ENCODE measurements at places on chromosomes 12 and 14. TPM values are rescaled to one million over a fixed set of nuclear protein-coding genes. Genes with fewer than 3 reads are reported as not detected.

DNA sequence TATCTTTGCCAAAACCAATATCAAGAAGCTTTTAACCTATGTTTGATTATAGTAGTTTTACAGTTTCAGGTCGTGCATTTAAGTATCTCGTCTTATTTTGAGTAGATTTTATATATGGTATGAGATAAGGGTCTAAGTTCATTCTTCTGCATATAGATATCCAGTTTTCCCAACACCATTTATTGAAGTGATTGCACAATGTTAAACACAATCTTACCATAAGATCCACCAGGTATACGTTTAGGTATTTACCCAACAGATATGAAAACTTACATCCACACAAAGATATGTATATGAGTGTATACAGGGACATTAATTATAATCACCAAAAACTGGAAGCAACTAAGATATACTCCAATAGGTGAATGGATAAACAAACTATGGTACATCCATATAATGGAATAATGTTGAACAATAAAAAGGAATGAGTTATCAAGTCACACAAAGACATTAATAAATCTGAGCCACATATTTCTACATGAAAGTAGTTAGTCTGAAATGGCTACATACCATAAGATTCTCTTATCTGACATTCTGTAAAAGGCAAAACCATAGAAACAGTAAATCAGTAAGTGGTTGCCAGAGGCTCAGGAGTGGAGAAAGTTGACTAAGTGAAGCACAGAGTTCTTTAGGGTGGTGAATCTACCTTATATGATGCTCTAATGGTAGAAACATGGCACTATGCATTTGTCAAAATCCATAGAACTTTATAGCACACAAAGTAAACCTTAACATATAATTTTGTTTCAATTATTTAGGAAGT, 222.6 kb downstream of the NUAK1 start:
- no peak for DNase-seq
- no peaks in the 10 kb centered on the region for H3K27me3 ChIP-seq
- H3K27ac ChIP-seq, result no peak overlapping the region

Gene KLRG1
- 2.1 TPM for total RNA-seq

DNA sequence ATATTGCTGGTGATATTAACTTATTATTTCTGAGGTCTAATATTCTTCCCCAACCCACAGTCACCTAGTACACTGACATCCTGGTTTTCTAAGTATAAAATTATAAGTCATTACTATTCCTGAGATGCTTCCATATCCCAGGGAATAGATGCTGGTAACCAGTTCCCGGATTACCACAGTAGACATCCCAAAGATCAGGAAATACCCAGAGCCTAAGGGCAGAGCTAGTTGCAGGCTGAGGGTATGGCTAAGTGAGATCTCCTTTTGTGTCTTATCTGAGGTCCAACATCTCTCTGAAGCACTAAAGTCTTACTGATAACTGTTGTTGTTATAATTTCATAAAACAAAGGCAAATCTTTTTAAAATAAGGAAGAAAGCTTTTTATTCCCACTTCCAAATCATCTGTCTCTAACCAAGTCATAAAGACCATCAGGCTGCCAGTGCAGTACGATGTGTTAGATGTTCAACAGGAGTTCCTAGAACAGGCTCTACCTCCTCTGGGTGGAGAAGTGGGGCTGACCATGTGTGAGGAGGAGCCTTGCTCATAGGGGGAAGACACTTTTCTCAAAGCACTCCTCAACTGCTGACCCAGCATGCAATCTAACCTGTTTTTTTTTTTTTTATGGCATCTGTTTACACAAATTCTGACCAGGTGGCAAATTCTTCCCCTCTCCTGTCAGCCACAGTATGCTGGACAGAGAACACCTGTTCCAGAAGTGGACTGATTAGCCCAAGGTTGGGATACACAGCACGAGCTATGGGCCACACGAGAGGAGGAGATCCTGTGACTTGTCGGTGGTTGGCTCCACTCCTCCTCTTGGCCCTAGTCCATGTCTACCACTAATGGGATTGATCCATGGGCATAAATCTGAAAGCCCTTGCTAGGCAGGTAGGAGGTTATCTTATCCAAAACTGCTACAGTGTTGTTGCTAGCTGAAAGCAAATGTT, 16.1 kb upstream of the GRIP1 start:
- H3K4me1 ChIP-seq, result peaks cover 5% of the 10 kb centered on the region
- H3K4me3 ChIP-seq, result no peak overlapping the region
- H3K36me3 ChIP-seq, result no peaks in the 10 kb centered on the region
- H3K27me3 ChIP-seq, result no peaks in the 10 kb centered on the region

GRCh38 chr12:109160873-109161272, 44.5 kb downstream of the ACACB start:
- DNase-seq, result no peak
- no peak overlapping the region for H3K27ac ChIP-seq
- H3K4me1 ChIP-seq, result no peaks in the 10 kb centered on the region
- H3K36me3 ChIP-seq, result no peaks in the 10 kb centered on the region

- no peak overlapping the region for H3K27ac ChIP-seq
- no peaks in the 10 kb centered on the region for H3K27me3 ChIP-seq
- no peaks in the 10 kb centered on the region for H3K36me3 ChIP-seq
- H3K4me3 ChIP-seq, result no peak overlapping the region
- no peaks in the 10 kb centered on the region for H3K4me1 ChIP-seq
These were observed 69.3 kb downstream of the SERPINA3 start for GRCh38 chr14:94681300-94682060.

Data from GM12878 (cell line).